AG09309 (cell line): ENCODE measurements at places on chromosomes 13 and 19.

DNA sequence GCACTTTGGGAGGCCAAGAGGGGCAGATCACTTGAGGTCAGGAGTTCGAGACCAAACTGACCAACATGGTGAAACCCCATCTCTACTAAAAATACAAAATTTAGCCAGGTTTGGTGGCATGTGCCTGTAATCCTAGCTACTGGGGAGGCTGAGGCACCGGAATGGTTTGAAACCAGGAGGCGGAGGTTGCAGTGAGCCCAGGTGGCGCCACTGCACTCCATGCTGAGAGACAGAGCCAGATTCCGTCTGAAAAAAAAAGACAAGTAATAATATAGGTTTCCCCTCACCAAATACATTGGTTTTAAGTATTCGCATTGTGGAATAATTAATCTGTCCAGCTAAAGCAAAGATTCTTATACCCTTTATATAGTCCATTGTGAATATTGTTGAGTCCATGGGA lies 1544.6 kb downstream of the OLFM4 start:
- DNase-seq, result no peak

DNA sequence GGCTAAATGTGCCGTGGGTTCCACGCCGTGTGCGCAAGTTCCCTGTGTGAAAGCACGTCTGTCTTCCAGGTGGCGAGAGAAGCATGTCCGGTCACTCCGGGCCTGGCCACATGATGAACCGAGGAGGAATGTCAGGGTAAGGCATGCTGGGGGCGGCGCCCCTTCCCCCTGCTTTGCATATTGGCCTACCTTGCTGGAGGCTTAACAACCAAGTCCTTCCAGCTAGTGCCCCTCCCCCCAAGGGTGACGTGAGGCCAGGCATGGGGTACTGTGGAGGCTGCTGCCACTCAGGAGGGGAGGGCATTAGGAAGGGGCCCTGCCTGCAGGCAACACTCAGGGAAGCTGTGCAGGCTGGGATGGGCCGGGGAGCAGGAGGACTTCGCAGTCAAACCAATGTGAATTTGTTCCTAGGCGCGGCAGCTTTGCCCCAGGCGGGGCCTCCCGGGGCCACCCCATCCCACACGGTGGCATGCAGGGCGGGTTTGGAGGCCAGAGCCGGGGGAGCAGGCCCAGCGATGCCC lies 12.5 kb downstream of the MICOS13 start:
- DNase-seq, result no peak

- DNase-seq, result no peak
Measured at GRCh38 chr13:30443957-30444404, 21.7 kb downstream of the UBE2L5 start.

GRCh38 chr13:102020611-102021216 lies 381.1 kb downstream of the FGF14 start:
- no peak for DNase-seq

GRCh38 chr19:5131031-5131505 lies 162.2 kb downstream of the KDM4B start:
- no peak for DNase-seq

DNA sequence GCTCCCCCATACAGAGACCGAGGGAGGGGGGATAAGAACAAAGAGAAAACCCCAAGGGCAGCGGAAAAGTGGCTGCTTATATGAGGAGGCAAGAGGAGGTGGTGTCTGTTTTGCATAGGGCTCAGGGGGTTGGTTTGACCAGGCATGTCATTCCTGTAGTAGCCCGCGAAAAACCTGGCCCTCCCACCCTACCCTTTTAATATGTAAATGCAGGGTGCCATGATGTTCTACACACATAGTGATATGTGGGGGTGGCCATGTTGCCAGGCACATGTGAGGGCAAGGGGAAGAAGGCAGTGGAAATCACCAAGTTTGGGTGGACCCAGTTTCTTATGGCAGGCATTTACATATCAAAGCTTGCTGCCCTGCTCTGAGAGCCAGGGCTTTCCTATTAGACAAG lies 203.5 kb upstream of the UBL3 start:
- no peak for DNase-seq
